ENCODE measurements at places on chromosomes 1 and 21. TPM values are rescaled to one million over a fixed set of nuclear protein-coding genes. Genes with fewer than 3 reads are reported as not detected.

GRCh38 chr1:192926736-192927135 is 117.9 kb downstream of the RGS2 start:
- no peak for DNase-seq

GRCh38 chr1:219744652-219745469 is 132.0 kb upstream of the ZC3H11B start:
- no peak for DNase-seq

GRCh38 chr1:87796471-87796901 is 467.8 kb downstream of the LMO4 start:
- no peak for DNase-seq

The NHLH1 gene
- 0.27 TPM for polyA plus RNA-seq

DNA sequence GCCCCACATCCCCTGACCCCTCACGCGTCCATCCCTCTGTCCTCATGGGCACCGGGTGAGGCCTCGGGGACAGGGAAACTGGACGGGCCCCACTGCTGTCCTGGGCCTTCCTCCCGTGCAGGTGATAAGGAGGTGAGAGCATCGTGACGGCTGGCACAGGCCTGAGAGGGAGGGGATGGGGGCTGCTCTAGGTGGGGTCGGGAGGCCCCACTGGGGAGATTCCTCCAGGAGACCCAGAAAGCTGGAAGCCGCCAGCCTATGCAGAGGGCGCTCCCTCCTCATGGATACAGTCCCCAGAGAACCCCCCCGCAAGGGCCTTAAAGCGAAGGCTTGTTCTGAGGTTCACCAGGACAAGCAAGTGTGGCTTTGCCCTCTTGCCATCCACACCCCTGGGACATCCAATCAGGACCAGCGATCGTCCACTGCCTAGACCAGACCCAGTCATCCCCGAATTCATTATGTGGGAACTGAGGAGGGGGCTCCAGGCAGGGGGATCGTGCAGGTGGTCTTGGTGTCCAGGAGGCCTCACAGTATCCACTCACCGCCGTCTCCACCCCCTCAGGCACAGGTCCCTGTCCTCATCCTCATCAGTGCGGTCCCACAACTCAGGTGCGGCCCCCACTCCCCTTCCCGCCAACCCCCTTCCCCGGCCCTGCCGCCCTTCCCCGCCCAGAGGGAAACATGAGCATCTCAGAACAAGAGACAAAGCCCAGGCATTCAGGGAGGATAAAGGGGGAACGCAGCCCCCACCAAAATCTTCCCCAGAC is 45.3 kb upstream of the COL18A1 start:
- no peak for DNase-seq

The PEAR1 gene
- 22.5 TPM for polyA plus RNA-seq

DNA sequence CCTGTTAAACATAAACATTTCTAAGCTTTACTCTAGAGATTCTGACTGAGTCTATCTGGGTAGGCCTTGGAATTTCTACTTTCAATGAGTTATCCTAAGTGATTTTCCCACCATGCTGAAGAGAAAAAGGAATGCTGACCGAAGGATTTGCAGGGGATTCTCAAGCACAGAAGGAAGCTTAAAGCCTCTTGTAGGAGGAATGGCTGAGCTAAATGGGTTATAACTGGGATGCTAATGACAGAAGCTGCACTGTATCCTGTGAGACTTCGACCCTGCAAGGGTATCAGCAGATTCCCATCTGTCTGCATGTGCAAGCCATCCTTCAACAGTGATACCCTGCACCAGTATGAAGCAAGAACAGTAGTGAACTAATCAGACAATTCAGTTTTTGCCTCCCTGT is 35.4 kb downstream of the SLC35D1 start:
- DNase-seq: no peak

The TLR5 gene
- polyA plus RNA-seq: 7.4 TPM

DNA sequence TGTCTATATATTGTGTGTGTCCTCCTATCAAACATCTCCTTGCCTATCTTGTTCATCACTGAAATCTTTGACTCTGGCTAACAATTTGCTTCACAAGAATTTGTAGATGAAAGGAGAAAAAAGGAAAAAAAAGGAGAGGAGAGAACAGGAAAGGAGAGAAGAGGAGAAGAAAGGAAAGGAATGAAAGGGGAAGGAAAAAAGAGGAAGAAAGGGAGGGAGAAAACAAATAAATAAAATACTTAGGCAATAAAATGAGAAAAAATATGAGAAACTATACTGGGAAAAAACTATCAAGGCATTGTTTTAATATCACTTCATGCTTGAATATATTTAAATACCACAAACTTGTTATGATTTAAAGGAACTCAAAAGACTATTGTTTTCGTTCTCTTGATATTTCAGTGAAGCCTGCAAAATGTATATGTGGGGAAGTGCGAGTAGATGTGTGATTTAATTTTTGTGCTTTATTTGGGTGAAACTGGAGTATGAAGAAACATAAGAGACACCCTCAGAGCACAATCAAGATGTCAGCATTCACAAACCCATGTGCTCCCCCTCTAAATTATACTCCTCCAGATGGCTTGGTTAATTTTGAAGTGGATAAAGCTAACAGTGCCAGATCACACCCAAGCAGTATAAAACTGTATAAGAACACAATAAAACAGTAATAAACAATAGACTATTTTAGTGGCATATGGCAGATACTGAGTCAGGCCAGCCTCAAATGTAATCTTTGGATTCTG is 205.7 kb upstream of the SAMSN1 start:
- no peak for DNase-seq

DNA sequence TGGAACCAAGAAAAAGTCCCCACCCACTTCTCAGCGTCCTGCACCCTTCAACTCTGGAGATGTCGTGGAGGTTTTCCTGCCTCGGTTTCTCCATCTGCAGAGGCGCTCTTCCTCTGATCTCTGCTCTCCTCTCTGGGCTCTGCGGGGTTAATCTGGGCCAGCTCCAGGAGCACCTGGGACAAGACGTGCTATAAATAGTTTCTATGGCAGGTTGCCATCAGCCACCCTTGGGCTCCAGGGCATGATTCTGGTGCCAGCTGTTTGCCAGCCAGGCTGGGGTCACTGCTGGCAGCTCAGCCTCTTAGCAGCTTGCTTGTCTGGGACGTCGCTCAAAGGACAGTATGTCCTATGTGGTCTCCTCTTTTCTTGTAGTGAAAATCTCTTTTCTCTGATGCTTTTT is 137.1 kb downstream of the ACTL8 start:
- DNase-seq: no peak

- DNase-seq: no peak
Observed at GRCh38 chr1:81681601-81682266, 119.0 kb upstream of the ADGRL2 start.

The CRP gene
- not detected for polyA plus RNA-seq

DNA sequence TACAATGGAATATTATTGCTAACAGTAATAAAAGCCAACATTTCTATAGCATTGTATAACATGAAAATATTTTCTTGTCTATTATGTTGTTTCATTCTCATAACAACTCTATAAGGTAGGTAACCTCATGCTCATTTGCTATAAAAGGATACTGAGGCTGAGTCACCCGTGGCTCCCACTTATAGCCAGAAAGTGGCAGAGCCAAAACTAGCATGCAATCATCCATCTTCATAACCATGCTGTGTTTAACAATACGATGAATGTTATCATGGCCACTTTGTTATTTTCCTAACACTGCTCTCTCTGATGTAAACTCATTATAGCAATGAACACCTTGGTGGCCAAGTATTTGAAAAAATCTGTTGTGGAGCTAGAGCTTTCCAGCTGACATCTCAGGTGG is 80.8 kb upstream of the JUN start:
- no peak for DNase-seq

DNA sequence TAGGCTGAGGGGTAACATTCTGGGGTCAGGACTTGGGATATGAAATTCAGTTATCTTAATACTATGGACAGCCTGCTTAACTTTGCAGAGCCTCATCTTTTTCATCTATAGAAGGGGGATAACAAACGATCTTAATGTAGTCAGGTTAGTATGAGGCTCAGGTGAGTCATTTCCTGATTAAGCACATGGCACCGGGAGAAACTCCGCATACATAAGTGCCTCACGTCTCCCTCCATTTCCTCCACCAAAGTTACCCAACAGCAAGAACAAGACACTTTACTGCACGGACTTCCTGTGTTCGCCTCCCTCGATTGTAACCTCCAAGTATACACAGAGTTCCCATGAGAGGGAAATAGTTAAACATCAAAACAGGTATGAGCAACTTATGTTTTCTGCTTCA is 112.7 kb upstream of the COA6 start:
- no peak for DNase-seq

GRCh38 chr1:58312461-58312860 is 234.1 kb downstream of the OMA1 start:
- no peak for DNase-seq

DNA sequence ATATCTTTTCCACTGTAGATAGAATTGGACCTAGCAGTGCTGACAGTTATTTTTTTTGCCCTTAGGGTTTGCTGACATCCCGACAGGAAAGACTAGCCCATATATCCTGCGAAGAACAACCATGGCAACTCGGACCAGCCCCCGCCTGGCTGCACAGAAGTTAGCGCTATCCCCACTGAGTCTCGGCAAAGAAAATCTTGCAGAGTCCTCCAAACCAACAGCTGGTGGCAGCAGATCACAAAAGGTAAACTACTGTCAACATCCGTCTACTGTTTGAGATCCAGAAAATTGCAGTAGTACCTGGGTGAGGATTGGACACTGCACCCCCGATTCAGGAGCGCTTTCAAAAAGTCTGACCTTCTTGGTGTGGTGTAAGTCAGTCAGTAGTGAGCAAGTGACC is 55.8 kb downstream of the CENPF start:
- no peak for DNase-seq

DNA sequence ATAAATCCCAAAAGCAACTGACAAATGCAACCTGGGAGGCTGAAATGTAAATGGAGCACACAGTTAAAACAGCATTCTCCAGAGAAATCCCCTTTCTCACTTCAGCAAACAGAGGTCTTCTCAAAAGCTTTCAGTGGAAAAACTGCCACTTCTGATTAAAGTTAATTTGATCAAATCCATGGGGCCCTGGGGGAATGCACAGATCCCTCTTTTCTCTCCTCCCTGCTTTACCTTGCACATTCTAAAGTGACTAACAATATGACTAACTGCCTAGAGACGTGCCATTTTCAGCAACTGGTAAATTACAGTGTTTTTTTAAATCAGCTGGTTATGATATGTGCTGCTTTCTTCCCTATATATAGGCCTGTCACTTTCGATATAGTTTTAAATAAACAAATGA is 142.5 kb downstream of the RERE start:
- no peak for DNase-seq

- DNase-seq: no peak
Observed at GRCh38 chr1:18705811-18706210, 75.2 kb downstream of the PAX7 start.

The OR2G3 gene
- not detected for polyA plus RNA-seq

DNA sequence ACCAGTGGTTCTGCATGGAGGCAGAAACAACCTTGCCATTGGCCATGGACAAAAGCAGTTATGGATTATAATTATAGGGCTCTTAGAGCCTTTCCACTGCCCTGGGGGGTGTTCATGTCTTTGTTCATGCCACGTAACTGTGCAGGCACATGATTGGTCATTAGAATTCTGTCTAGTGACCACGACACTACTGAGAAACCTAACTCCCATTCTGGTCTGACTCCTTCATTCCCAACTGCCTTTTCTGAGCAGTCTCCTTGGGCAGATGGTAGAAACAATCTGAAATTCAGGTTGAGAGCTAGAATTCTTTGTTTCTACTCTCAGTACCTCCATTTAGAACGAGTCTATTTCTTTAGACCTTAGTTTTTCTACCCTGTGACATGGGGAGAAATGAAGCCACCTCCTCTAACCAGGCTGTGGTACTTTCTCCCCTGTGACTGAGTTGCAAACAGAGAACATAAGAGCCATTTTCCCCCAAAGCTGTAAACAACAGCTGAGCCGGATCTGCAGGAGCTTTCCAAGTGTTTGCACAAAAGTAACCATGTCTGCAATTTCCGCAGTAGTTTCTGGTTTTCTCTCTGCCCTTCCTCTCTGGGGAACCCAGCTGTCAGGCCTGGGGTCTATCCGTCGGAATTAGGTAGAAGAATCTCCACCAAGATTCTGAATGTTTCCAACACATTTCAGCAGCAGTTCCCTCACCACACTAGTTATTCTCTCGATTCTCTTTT is 37.7 kb upstream of the IPO9 start:
- no peak for DNase-seq

DNA sequence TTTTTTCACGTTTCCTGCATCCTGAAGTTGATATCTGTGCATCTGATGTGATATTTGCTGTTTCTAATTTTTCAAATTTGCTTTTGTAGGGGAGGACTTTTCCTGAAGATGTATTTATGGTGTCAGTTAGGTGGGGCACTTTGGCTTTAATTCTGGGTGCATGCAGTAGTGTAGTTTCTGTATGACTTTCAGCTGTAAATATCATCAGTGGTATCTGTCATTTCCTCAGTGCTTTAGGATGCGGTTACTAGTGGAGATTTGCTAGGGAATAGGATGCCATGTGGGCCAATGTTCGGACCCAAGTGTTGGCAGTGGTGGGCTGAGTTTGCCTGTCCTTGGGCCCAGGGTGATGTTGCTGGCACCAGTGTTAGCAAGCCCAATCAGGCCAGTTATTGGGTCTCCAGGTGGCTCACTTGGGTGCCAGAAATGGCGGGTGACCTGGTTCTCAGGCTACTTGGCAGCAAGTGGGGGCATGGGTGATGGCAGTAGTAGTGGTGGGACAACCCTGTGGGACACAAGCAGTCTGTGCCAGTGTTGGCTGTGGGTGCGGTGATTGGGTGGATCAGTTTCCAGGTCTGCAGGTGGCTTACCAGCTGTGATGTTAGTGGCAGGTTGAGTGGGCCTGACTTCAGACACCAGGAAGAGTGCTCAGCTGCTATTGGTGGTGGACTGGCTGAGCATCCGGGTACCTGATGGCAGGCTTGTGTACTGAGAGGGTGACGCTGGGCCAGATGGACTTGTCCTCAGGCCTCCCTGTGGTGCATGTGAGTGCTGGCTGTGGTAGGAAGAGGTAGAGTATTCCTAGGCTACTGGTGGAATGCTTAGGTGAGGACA is 24.4 kb downstream of the CD55 start:
- DNase-seq: no peak

- no peak for DNase-seq
Observed at GRCh38 chr1:21603177-21604138, 65.7 kb downstream of the RAP1GAP start.

The CYP4A11 gene
- polyA plus RNA-seq: 29.0 TPM

The ANGPTL7 gene
- 0.14 TPM for polyA plus RNA-seq

The AGT gene
- polyA plus RNA-seq: 45.6 TPM

The WDR64 gene
- polyA plus RNA-seq: 0.26 TPM

- DNase-seq: no peak
Observed at GRCh38 chr1:151803164-151803563, 2.1 kb downstream of the LINGO4 start.
